ENCODE measurements at places on chromosomes 3 and 15. TPM values are rescaled to one million over a fixed set of nuclear protein-coding genes. Genes with fewer than 3 reads are reported as not detected.
A peak's percentile ranks its signal among the peaks of the same experiment; 100 is the strongest.

RLBP1 gene
- not detected for total RNA-seq

TMCO5A gene
- total RNA-seq, result not detected

ATP8B4 gene
- total RNA-seq, result not detected

MUSTN1 gene
- total RNA-seq, result 0.66 TPM

CFAP20DC gene
- total RNA-seq, result 13.8 TPM

OSBPL10 gene
- 34.6 TPM for total RNA-seq

DNAH12 gene
- total RNA-seq, result not detected

MYH15 gene
- total RNA-seq, result 2.8 TPM

NTRK3 gene
- not detected for total RNA-seq

CACNA1D gene
- total RNA-seq, result not detected

DNA sequence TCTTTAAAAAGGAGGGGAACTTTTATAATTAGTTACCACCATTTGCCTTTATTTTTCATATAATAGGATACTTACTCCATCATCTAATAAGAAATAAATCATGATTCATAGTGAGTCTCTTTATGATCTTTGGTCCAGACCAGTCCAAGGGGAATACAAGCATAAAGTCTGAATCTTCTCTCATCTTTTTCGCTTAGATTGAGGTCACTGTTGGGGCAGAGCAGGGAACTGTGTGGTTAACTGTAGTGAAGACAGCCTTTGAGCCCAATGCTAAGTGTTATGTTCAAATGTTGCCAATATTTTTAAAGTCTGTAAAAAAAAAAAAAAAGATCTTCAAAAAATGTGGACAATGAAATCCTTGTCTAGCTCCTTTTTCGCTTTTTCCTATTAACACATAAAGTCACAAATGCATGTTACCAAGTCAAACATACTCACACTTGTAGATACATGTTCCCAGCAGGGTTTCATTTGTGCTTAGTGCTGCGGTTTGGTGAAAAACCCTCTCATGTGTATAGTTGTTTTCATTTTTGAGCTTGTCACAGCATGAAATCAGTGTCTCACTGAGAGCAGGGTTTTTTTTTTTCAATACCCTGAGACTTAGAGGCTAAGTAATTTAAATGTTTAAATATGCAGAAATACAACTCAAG lies 72.1 kb downstream of the EPHA3 start:
- H3K27ac ChIP-seq, result no peak overlapping the region
- H3K4me3 ChIP-seq, result no peak overlapping the region
- no peaks in the 10 kb centered on the region for H3K36me3 ChIP-seq
- DNase-seq, result no peak

GRCh38 chr3:143155756-143156155 lies 36.2 kb downstream of the CHST2 start:
- no peaks in the 10 kb centered on the region for H3K4me1 ChIP-seq
- no peaks in the 10 kb centered on the region for H3K27me3 ChIP-seq
- H3K36me3 ChIP-seq, result no peaks in the 10 kb centered on the region
- H3K27ac ChIP-seq, result no peak overlapping the region
- no peak for DNase-seq
- H3K4me3 ChIP-seq, result no peak overlapping the region

DNA sequence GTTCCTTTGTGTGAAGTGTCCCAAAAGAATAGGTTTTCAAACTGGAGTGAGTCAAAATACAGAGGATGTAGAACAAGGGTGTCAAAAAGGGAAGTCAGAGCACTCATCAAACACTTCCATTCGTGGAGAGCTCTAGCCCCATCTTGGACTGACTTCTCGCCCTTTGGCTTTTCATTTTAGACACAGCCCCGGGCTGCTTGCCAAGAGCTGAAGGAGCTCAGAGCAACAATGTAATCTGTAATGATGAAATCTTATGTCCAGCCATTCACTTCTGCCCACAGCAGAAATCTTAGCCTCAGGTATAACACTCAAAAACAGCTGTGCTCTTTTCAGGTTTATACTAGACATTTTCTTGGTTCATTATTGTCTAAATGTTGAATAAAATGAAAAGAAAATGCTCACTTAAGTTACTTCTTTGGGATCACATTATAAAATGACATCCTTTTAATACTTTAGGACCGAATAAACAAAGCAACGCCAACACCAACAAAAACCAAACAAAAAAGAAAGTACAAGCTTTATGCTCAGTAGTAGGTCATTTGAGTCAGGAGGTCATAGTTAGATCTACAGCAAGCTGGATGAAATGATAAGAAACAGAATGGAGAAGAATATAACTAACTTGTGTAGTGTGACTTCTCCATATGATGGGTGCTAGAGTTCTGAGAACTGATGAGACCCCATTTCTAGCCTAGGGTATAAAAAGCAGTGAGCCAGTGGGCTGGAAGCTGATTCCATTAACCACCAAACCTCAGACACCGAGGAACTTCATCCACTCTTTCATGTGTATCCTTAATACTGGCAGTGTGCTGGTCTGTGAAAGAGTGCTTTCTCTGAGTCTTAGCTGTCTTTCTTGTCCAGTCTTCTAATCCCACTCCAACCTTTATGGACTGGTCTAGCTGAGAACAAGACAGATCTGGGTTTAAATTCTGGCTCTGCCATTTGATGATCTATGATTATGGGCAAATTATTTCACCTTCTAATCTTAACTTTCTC lies 131.8 kb upstream of the SLC7A14 start:
- H3K27me3 ChIP-seq, result no peaks in the 10 kb centered on the region
- no peak overlapping the region for H3K4me3 ChIP-seq
- H3K4me1 ChIP-seq, result peaks cover 23% of the 10 kb centered on the region
- DNase-seq, result peak; percentile 25
- no peak overlapping the region for H3K27ac ChIP-seq
- H3K36me3 ChIP-seq, result no peaks in the 10 kb centered on the region

GRCh38 chr3:175484666-175485065 lies 625.5 kb downstream of the NAALADL2 start:
- 0 out of 2 replicates have a peak, but pooled peaks cover 5% of the 10 kb centered on the region for H3K4me1 ChIP-seq
- no peak overlapping the region for H3K4me3 ChIP-seq
- H3K27ac ChIP-seq, result no peak overlapping the region
- no peaks in the 10 kb centered on the region for H3K27me3 ChIP-seq
- DNase-seq, result no peak
- no peaks in the 10 kb centered on the region for H3K36me3 ChIP-seq

GRCh38 chr15:76978522-76979330 lies 16.2 kb upstream of the PSTPIP1 start:
- H3K36me3 ChIP-seq, result no peaks in the 10 kb centered on the region
- H3K4me1 ChIP-seq, result no peaks in the 10 kb centered on the region
- H3K27me3 ChIP-seq, result peaks cover 8% of the 10 kb centered on the region
- no peak overlapping the region for H3K27ac ChIP-seq
- DNase-seq, result no peak

DNA sequence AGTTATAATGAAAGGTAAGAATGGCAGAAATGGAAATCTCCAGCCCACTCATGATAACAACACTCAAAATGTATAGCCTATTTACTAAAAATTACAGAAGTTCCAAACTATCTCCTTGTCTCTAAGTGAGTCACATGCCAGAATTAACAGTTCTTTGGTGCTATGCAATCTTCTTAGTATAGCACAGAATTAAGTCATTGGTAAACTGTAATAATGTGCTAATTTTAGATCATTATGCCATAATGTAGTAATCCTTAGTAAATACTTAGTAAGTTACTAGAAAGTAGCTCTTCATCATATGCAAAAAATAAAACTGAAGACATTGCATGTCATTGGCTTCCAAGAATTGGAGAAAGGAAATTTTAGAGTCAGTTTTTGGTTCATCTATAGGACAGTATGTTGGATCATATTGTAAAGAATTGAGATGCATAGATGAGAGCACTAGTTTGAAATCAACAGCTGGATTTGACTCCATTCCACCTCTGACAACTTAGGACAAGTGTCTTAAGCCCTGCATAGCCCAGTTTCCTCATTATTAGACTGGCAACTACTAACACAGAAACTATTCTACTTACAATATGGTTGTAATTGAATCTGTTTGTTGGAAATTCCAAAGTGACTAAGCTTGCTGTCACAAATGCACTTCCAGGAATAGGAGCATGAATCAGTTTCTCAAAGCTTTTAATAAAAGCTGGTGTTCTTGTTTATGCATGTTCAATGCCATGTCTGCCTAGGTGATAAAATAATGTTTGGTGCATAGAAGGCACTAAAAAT lies 40.1 kb upstream of the CD47 start:
- H3K27me3 ChIP-seq, result no peaks in the 10 kb centered on the region
- peak overlapping the region; percentile 90 for H3K27ac ChIP-seq
- peaks cover 38% of the 10 kb centered on the region for H3K4me1 ChIP-seq

- DNase-seq, result peak; percentile 41
- H3K36me3 ChIP-seq, result no peaks in the 10 kb centered on the region
- H3K27me3 ChIP-seq, result peaks cover 46% of the 10 kb centered on the region
Measured at GRCh38 chr3:37861620-37862041, at the start of gene CTDSPL. TSS of gene CTDSPL (plus strand) at chr3:37861880. CDS start at chr3:37862200, 320 bp downstream.

DNA sequence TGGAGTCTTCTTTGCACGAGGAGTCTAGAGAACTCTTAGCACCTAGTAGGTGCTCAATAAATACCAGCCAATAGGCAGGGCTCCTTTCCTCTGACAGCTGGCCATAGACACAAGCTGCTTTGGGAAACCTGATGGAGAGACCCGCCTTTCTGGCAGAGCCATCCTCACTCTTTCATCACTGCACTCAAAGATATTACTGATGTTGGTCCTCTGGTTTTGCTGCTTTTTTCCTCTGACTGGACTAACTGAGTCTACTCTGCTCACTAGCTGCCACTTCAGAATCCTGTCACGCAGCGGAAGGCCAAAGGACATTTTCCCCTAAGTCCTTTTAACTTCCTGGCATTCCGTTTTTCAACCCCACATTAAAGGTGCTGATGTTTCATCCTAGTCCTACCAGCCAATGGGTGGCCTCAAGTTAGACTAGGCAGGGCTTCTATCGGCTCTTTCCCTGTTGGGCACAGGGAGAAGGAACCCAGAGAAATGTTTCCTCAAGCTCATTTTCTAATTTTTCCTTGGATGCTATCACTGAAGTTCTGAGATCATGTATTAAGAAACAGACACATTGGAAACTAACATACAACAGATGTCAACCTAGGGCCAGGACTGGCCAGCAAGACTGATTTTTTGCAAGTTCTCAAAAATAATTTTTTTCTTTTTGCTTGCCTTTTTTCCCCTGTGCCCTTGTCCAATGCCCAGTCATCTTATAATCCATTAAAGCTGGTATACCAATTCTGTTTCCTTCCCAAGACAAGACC lies 132.8 kb upstream of the ICE2 start:
- no peaks in the 10 kb centered on the region for H3K36me3 ChIP-seq
- no peak overlapping the region for H3K4me3 ChIP-seq
- no peak for DNase-seq
- no peak overlapping the region for H3K27ac ChIP-seq
- peaks cover 95% of the 10 kb centered on the region for H3K27me3 ChIP-seq
- H3K4me1 ChIP-seq, result no peaks in the 10 kb centered on the region

DNA sequence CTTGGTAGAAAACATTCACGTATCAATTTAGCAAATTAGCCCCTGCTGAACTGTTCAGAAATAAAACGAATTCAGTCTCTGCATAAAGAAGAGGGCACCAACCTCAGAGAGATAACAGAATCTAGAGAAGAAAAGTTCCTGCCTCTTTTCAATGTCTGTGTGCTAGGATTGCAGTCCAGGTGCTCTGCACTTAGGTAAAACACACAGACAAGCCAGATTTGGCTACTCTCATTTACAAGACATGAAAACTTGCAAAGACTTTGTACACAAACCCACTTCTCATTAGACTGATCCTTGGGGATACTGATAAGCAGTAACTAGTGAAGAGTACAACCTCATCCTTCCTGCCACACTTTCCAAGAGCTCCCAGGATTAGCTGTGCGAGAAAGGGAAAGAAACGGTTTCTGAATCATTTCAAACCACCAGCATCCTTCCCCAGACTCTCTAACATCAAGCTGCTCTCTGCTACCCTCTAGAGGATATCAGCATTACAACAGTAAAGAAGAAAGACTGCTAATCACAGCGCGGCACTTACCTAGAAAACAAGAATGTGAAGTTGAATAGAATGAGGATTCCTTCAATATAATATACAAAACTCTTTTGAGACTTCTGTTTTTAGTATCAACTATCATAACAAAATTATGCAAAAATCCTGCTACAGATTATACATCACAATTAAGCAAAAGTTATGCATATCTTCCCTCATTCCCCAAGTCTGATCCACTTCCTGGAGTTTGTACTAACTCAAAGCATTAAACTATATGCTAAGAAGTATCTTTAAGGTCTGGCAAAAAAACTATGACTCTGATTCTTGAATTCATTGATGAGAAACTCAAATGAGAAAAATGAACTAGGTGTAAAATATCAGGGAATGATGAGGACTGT lies 306.4 kb downstream of the MAGI1 start:
- H3K4me1 ChIP-seq, result no peaks in the 10 kb centered on the region
- H3K4me3 ChIP-seq, result no peak overlapping the region
- H3K27ac ChIP-seq, result no peak overlapping the region
- H3K27me3 ChIP-seq, result no peaks in the 10 kb centered on the region

DNA sequence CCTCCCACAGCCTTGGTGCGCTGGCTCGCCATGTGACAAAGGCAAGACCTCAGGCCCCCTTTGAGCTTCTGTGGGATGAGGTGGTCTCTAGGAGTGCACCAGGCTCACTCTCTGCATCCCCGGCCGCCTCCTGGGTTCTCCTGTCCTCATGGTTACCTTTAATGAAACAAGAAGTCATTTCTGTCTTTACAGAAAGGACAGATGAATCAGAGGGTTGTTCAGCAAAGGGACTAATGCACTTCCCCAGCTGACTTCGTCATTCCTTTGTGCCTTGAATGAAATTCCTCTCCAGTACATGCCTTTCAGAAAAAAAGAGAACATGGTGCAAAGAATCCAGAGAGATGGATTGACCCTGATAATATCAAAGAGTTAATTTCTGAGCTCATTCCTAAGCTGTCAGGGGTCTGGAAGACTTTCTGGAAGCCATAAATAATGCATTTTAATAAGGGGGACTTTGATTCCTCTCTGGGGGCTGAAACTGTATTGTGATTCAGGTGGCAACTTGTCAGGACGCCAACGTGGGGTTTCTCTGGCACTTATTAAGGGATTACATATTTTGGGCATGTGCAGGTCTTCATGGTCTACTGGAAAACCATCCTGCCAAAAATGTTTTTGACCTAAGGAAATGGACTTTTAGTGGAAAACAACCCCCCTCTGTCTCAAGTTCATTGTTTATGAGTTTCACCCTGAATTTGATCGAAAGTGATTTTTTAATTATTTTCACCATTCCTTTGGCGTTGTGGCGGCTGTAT lies 122.7 kb downstream of the FBLN2 start:
- no peaks in the 10 kb centered on the region for H3K36me3 ChIP-seq
- no peak overlapping the region for H3K27ac ChIP-seq
- no peak for DNase-seq
- H3K4me3 ChIP-seq, result no peak overlapping the region
- peaks cover 32% of the 10 kb centered on the region for H3K27me3 ChIP-seq
- H3K4me1 ChIP-seq, result no peaks in the 10 kb centered on the region

DNA sequence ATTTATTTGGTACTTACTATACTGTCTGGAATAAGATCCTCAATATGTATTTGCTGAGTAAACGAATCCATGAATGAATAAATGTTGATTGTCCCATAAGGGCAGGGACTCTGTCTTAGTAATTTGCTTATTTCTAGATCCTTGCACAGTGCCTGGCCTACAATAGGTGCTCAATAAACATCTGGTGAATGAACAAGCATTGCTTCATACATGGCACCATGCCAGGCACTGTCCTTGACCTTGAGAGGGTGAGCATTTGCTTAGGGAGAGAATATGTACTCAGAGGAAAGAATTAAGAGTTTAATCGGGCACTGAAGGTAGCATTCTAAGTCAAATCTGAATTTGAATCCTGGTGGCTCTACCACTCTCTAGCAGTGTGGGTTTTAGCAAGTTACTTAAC lies 282.1 kb downstream of the THSD4 start:
- H3K4me1 ChIP-seq, result no peaks in the 10 kb centered on the region
- H3K27me3 ChIP-seq, result no peaks in the 10 kb centered on the region

- H3K36me3 ChIP-seq, result peaks cover 21% of the 10 kb centered on the region
- no peaks in the 10 kb centered on the region for H3K4me1 ChIP-seq
- DNase-seq, result no peak
- no peak overlapping the region for H3K27ac ChIP-seq
- no peak overlapping the region for H3K4me3 ChIP-seq
- no peaks in the 10 kb centered on the region for H3K27me3 ChIP-seq
Measured at GRCh38 chr3:172074032-172074431, 34.7 kb downstream of the FNDC3B start.

Data from PC-3 (cell line).